ENCODE measurements at places on chromosomes 3 and 15. TPM values are rescaled to one million over a fixed set of nuclear protein-coding genes. Genes with fewer than 3 reads are reported as not detected.

DPPA2 gene
- total RNA-seq, result not detected

CCDC39 gene
- under 0.01 TPM for total RNA-seq

DNA sequence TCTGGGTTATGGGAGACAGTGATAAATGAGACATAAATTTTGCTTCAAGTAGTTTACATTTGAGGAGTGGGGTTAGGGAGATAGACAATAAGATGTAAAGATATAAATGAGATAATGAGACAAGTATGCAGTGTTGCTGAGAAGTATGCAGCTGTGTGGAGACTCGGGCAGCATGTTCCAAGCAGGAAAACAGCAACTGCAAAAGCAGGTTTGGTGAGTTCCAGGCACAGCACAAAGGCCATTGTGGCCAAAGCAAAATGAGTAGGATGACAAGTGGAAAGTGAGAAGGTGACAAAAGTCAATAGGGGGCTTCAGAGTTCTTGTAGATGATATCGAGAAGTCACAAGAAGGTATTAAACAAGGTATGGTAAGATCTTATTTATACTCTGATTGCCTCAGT is 259.1 kb upstream of the PEX5L start:
- no peak for DNase-seq

DNA sequence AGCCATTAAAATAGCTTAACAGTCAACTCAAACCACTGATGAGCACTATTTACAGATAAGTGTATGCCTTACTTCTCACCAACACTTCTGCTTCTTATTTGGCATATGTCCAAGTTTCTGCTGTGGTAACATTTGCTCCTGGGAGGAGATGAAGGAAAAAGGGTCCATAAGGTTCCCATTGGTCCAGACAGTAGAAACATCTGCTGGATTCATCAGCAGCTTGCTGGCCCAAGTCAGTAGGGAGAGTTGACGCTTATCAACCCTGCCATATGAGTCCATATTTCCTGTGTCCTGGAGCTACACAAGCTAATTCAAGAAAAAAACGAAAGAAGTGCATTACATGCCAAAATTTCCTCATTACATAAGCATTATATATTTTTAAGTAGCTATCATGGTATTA is 824.5 kb downstream of the CADM2 start:
- no peak for DNase-seq

- no peak for DNase-seq
These were observed 309.9 kb upstream of the UMPS start for GRCh38 chr3:124420392-124420791.

DNA sequence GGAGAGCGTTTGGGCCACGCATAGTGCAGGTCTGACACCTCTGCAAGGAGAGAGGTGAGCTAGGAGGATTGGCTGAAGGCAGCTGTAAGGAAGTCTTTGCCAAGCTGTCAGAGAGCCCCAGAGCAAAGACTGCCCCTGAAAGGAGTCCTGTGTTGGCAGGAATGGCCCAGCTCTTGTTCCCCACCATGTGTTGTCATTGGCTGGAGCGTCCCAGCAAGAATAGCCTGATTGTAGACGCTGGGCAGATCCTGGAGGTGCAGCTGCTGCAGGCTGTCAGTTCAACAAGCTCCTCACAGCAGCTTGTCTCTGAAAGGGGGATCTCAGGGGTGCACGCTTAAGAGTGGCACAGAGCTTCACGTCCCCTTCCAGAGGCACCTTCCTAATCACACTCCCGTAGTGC is 237.6 kb downstream of the FEZF2 start:
- DNase-seq, result no peak

- DNase-seq, result no peak
These were observed 87.2 kb upstream of the SLC2A2 start for GRCh38 chr3:171113716-171114115.

GRCh38 chr3:193040836-193041672 is 123.4 kb upstream of the MB21D2 start:
- peak; percentile 54 for DNase-seq

Measured in fibroblast of villous mesenchyme (primary cell).